Osteoblast (primary cell): ENCODE measurements at places on chromosomes 7 and 10. TPM values are rescaled to one million over a fixed set of nuclear protein-coding genes. Genes with fewer than 3 reads are reported as not detected.

Gene GNG11
- total RNA-seq = 7.6 and 8.8 TPM in 2 replicates

Gene DNAJC9
- 14.7 and 18.8 TPM in 2 replicates for total RNA-seq

DNA sequence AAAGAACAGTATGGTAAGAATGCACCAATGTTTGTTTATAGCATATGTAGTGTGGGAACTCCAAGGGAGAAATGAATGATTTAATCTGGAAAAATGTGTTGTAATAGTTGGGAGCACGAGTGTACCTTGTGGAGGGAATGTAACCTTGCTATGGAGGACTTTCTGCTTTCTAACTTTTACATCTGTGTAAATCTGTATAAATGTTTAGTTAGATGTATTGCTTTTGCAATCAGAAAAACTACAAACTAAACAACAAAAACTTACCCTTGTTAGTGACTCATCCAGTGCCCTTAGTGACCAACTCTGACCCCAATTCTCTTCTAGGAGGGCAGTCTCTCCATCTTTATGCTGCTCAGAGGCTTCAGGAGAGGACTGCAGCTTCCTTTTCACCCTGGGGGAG, 89.3 kb downstream of the CCNY start:
- H3K4me3 ChIP-seq = no peak overlapping the region
- H3K4me1 ChIP-seq = peaks cover 52% of the 10 kb centered on the region
- no peaks in the 10 kb centered on the region for H3K27me3 ChIP-seq
- H3K36me3 ChIP-seq = no peaks in the 10 kb centered on the region

GRCh38 chr10:108424656-108425055, 1260.2 kb upstream of the SORCS1 start:
- DNase-seq = no peak
- no peaks in the 10 kb centered on the region for H3K27me3 ChIP-seq
- no peaks in the 10 kb centered on the region for H3K36me3 ChIP-seq
- H3K4me1 ChIP-seq = no peaks in the 10 kb centered on the region
- no peak overlapping the region for H3K4me3 ChIP-seq

GRCh38 chr10:43395571-43396060, 13.4 kb downstream of the HNRNPF start:
- H3K36me3 ChIP-seq = peaks cover 43% of the 10 kb centered on the region
- peak overlapping the region; percentile 75 for H3K27ac ChIP-seq
- H3K4me3 ChIP-seq = peak overlapping the region; percentile 77

Gene FAM25A
- total RNA-seq = not detected in 2 replicates

Gene IDI2
- not detected in 2 replicates for total RNA-seq

DNA sequence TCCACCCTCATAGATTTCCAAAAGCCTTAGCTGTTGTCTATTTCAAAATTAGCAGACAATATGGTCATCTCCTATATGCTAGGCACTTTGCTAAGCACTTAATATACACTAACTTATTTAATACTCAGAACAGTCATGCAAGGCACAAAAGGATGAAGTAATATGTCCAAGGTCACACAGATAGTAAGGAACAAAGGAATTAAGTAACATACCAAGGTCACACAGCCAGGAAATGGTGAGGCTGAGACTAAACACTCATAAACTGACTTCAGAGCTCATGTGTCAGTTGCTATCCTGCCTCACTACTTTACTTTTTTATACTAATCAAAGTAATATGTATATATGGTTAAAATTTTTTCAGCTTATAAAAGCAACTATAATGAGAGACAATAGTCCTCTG, 23.6 kb upstream of the HIBADH start:
- no peak overlapping the region for H3K27ac ChIP-seq
- H3K4me1 ChIP-seq = no peaks in the 10 kb centered on the region
- DNase-seq = no peak
- no peaks in the 10 kb centered on the region for H3K36me3 ChIP-seq

DNA sequence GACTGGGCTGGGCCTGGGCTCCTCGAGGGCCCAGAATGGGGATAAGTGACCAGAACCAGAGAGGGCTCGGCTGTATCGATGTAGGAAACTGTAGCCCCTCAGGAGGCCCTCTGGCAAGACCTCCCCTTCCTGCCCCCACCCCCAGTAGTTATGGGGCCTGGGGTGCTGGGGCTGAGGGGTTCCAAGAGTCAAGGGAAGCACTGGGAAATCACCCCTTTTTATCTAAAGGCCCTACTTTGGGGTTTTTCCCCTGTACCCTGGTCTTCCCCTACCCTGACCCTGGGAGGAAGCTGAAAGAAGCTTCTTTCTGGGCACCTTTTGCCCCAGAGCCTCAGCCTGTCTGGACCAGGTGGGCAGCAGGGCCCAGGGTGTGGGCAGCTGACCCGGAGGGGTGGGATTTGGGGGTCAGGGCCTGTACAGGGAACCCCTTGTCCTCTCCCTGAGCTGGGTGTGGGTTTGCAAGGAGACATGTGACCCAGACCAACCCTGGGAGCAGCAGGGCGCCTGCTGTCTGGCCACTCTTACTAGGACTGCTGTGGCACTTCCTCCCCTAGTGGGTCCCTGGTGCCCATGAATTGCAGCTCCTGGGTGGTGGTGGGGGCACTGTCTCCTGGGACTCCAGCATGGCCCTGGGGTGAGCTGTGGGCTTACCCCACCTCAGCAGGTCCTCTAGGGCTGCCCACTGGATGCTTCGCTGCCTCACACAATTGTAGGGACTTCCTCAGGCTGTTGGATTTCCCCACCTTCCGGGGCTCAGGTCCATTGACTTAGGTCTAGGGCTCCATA, 1.5 kb downstream of the IRF5 start:
- H3K4me1 ChIP-seq = peaks cover 3% of the 10 kb centered on the region
- DNase-seq = peak; percentile 79
- peaks cover 52% of the 10 kb centered on the region for H3K27me3 ChIP-seq
- H3K4me3 ChIP-seq = no peak overlapping the region
- no peaks in the 10 kb centered on the region for H3K36me3 ChIP-seq

Gene ERLIN1
- total RNA-seq = 28.6 and 33.0 TPM in 2 replicates

Gene SRRM3
- 0.29 and 0.36 TPM in 2 replicates for total RNA-seq

Gene C10orf53
- not detected in 2 replicates for total RNA-seq

Gene UPK3B
- total RNA-seq = 0.88 and 1.4 TPM in 2 replicates

Gene PTF1A
- total RNA-seq = not detected in 2 replicates

Gene PLXNA4
- total RNA-seq = 4.3 and 6.5 TPM in 2 replicates

DNA sequence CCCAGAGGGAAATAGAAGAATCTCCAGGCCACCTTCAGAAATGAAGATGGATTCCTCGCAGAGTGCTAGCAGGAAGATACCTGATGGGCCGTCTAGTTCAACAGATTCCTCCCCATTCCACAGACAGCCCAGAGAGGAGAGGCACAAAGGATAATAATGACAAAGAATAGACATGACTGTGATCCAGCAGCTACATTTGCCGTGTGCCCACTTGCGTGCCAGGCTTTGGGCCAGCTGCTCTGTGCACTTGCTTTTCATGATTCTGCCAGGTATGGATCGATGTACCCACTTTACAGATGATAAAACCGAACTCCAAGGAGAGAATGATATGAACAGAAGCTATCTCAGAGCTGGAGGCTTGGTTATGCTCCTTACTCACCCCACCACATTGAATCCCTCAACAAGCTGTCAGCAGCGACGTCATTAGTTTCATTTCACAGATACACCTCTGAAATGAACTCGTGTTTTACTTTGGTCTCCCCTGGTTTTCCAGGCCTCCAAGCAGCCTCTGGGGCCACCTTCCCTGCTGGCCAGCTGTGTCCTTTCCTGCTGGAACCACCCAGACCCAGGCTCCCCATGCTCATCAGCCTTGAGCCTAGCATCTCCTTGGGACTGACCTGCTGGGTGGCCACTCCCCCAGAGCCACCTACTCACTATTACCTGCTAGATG, 11.9 kb upstream of the WDFY4 start:
- no peak overlapping the region for H3K27ac ChIP-seq
- H3K4me1 ChIP-seq = no peaks in the 10 kb centered on the region
- no peaks in the 10 kb centered on the region for H3K36me3 ChIP-seq
- H3K27me3 ChIP-seq = peaks cover 18% of the 10 kb centered on the region
- H3K4me3 ChIP-seq = no peak overlapping the region
- no peak for DNase-seq

GRCh38 chr7:155268921-155269650, 28.6 kb upstream of the INSIG1 start:
- H3K36me3 ChIP-seq = no peaks in the 10 kb centered on the region
- peak overlapping the region; percentile 97 for H3K27ac ChIP-seq
- peaks cover 29% of the 10 kb centered on the region for H3K4me1 ChIP-seq

DNA sequence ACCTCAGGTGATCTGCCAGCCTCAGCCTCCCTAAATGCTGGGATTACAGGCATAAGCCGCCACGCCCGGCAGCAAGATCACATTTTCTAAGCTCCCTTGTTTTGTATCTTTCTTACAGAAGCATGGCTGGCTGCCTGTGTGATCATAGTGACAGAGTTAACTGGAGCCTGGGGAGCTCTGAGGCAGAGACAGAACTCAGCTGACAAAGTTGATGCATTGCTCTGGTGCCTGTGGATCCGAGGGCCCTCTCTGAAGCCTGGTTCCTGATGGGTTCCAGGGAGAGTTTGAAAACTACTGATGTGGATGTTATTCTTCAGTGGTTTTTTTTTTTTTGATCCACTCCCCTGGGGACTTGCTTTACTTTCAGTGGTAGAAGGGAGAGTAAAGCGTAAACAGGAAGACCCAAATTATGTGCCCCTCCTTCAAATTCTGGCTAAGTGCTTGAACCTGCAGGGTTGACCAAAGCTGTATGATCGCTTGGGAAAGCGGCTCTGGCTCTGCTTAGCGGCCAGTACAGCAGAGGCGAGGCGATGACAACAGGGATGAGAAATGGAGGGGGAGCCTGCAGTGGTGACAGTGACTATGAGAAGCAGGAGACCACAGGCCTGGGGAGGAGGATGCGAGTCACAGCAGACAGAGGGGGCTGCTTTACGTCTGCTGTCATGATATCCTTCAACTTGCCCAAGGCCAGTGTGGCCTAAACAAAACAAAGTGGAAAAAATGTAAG, 6.8 kb upstream of the EFCAB10 start:
- H3K4me1 ChIP-seq = peaks cover 2% of the 10 kb centered on the region
- no peaks in the 10 kb centered on the region for H3K27me3 ChIP-seq
- peak; percentile 87 for DNase-seq
- H3K27ac ChIP-seq = no peak overlapping the region

Gene GNGT1
- total RNA-seq = not detected in 2 replicates
